ENCODE measurements at places on chromosomes 6 and 20.

- DNase-seq: no peak
Observed at GRCh38 chr20:54305421-54305820, 97.5 kb downstream of the PFDN4 start.

GRCh38 chr6:16124198-16125180 is 4.4 kb upstream of the MYLIP start:
- DNase-seq: no peak

DNA sequence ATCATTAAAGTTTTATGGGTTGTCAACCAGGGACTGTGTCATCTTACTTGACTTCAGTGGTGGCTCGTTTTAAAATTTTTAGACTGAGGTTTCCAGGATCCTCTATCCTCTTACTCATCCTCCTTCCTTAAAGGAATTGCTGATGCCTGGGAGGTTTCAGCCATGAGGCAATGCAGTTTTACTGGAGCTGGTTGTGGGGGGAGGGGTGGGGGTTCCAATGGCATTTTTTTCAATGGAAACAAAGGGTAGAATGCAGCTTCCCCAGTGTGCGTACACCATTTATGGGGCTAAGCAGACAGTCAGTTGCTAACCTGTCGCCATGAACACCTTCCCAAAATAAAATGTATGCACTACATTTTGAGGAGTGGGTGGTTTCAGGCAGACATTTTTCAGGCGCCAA is 88.0 kb downstream of the METTL24 start:
- DNase-seq: no peak

DNA sequence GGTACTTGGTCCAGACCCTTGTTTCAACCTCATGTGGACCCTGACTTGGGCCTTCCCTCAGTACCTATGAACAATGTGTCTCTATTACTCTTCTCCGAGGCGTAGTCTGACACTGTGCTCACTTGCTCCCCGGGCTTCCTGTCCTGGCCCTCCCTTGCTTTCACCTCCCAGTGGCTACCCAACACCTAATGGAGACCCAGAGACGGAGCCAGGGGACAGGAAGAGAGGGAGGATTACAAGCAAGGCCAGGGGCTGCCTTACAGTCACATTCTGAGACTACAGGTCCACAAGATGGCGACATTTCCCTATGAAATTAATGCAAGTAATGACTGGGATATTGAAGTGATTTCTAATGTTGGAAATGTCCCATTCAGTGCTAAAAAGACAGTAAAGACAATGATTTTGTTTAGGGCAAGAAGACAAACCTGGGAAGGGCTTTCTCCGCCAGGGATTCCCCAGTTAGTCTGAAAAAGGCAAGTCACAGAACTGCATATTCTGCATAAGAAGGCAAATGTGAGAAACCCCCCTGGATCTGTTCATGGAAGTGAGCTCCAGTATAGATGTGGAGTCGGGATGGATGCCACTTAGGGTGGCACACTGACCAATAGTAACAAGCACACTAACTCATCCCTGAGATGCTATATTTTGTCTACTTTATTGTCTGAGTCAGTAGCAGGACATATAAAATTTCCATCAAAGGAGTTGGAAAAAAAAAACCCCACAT is 44.0 kb upstream of the ZBTB24 start:
- peak; percentile 62 for DNase-seq

DNA sequence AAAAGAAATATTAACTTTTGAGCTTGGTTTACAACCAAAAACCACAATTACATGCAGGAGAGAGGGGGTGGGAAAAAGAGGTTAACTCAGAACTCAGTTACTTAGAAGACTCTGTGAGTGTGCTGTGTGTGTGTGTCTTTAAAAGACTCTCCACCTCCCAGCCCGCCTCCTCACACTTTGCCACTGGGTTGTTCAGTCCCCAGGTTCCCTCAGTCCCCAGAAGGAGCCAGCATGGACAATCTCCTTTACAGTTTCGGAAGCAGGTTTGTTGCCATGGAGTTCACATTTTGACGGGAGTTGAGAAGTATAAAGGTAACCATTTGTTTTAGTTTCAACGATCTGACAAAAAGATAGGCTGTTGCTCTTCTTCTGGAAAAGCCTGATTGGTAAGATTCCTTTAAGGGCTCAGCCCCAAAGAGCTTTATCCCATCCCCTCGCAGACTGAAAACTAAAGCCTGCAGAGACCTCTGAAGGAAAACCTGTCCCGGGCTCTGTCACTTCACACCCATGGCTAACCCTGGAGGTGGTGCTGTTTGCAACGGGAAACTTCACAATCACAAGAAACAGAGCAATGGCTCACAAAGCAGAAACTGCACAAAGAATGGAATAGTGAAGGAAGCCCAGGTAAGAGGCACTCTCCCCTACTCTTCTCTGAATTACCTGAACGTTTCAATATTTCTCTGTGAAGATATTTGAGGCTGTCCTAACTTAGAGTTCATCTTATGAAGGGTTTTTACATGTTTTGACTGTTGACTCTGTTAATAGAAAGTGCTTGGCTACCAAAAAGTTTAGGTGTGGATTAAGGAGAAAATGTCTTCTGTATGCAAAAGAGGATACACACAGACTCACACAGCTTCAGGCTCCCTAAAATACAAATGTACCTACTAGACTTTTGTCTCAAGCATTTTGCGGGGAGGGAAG is at the start of gene SPTLC3:
TSS of gene SPTLC3 (plus strand) at position 212 of the 921 bp plus-strand sequence. CDS start at position 508, 296 bp downstream.
- DNase-seq: no peak

- DNase-seq: no peak
Observed at GRCh38 chr6:4574007-4574406, 202.2 kb upstream of the CDYL start.

DNA sequence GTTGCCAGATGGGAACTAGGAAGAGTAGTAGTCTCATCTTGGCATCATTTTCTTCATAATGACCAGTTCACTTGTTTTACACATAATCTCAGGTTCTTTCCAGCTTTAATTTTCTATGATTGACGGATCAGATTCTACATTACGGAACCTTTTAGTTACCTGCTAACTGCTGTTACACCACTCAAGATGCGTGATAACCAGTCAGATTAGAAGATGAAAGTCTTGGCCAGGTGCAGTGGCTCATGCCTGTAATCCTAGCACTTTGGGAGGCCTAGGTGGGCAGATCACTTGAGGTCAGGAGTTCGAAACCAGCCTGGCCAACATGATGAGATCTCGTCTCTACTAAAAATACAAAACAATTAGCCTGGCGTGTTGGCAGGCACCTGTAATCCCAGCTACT is 92.5 kb downstream of the NCOA3 start:
- DNase-seq: no peak

DNA sequence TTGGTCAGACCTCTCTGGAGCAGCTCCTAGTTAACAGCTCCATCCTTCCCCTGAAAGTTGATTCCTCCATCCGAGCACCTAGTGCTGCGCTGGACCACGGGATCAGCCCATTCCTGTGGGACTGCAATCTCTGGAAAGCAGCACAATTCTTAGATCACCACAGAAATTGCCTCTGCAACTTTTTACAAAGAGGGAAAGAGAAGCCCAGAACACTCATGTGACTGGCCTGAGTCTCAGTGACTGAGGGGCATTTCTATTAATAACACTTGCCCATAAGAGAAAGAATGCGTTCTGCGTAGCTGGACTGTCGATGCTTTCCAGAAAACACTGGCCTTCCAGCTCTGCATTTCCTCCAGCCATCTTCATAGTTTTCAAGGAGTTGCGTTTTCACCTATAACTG is 18.3 kb downstream of the MPC1 start:
- no peak for DNase-seq

GRCh38 chr6:133805876-133806275 is 83.0 kb upstream of the TCF21 start:
- DNase-seq: no peak

- no peak for DNase-seq
Observed at GRCh38 chr6:169802790-169803189, 51.4 kb downstream of the ERMARD start.

DNA sequence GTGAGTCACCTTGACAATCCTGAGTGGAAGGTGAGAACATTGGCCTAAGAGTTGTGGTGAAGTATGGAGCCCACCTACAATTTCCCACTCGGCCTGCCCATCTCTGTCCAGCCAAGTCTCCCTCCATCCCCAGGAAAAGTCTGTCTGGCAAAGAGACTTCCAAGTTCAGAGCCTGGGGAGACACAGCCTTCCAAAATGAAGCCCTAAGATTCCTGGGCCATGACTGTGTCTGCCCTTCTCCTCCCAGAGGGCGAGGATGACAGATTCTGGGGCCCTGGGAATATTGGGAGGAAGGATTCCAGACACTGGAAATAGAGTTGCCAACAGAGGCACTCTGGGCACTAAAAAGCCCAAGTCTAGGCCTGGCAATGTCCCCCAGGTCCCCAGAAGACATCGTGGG is 176.8 kb downstream of the NFATC2 start:
- DNase-seq: no peak

GRCh38 chr6:46743425-46744158 is 3.1 kb upstream of the ANKRD66 start:
- no peak for DNase-seq

GRCh38 chr6:123629258-123629941 is 7.3 kb downstream of the TRDN start:
- no peak for DNase-seq
